ENCODE measurements at places on chromosomes 3 and 15. TPM values are rescaled to one million over a fixed set of nuclear protein-coding genes. Genes with fewer than 3 reads are reported as not detected.

CTDSPL gene
- 30.1 TPM for polyA plus RNA-seq

AQP9 gene
- not detected for polyA plus RNA-seq

SERP1 gene
- 103 TPM for polyA plus RNA-seq

P3H2 gene
- 5.8 TPM for polyA plus RNA-seq

ZMYND10 gene
- 0.33 TPM for polyA plus RNA-seq

CEMIP gene
- polyA plus RNA-seq = 0.02 TPM

GPR171 gene
- polyA plus RNA-seq = not detected

IQCF5 gene
- polyA plus RNA-seq = not detected

ATOSA gene
- polyA plus RNA-seq = 19.4 TPM

SI gene
- polyA plus RNA-seq = not detected

PYGO1 gene
- polyA plus RNA-seq = 1.4 TPM

FRMD5 gene
- polyA plus RNA-seq = 17.9 TPM

GOLGA8G gene
- polyA plus RNA-seq = not detected

TEX9 gene
- polyA plus RNA-seq = 0.33 TPM

PIF1 gene
- polyA plus RNA-seq = 23.0 TPM

ZNF592 gene
- 12.3 TPM for polyA plus RNA-seq

MED12L gene
- 0.03 TPM for polyA plus RNA-seq

PCSK6 gene
- polyA plus RNA-seq = 0.33 TPM

SEC11A gene
- 165 TPM for polyA plus RNA-seq

CHDH gene
- 0.02 TPM for polyA plus RNA-seq

SLC51A gene
- not detected for polyA plus RNA-seq

MLF1 gene
- polyA plus RNA-seq = 3.0 TPM

ROPN1B gene
- polyA plus RNA-seq = not detected

PDCD7 gene
- polyA plus RNA-seq = 12.1 TPM

TM2D3 gene
- polyA plus RNA-seq = 51.5 TPM

MME gene
- 5.6 TPM for polyA plus RNA-seq

PLCH1 gene
- 0.03 TPM for polyA plus RNA-seq

GPR149 gene
- polyA plus RNA-seq = not detected

SPATA12 gene
- 0.13 TPM for polyA plus RNA-seq

TM4SF18 gene
- 150 TPM for polyA plus RNA-seq

LTK gene
- 0.17 TPM for polyA plus RNA-seq

PDZRN3 gene
- not detected for polyA plus RNA-seq

APEH gene
- 74.3 TPM for polyA plus RNA-seq

ADCY5 gene
- polyA plus RNA-seq = 0.08 TPM

RETNLB gene
- polyA plus RNA-seq = not detected

CCR3 gene
- polyA plus RNA-seq = not detected

KNL1 gene
- polyA plus RNA-seq = 4.0 TPM

PP2D1 gene
- polyA plus RNA-seq = not detected

EFCAB12 gene
- 0.15 TPM for polyA plus RNA-seq

AAGAB gene
- polyA plus RNA-seq = 21.2 TPM

ZKSCAN7 gene
- 0.83 TPM for polyA plus RNA-seq

ZPLD1 gene
- not detected for polyA plus RNA-seq

RGMA gene
- polyA plus RNA-seq = 0.06 TPM

ARHGEF26 gene
- polyA plus RNA-seq = 0.57 TPM

EXD1 gene
- polyA plus RNA-seq = not detected

CHRM5 gene
- 0.03 TPM for polyA plus RNA-seq

GALNT15 gene
- polyA plus RNA-seq = 0.87 TPM

GNB5 gene
- polyA plus RNA-seq = 15.6 TPM

OR5K3 gene
- not detected for polyA plus RNA-seq

TAMM41 gene
- polyA plus RNA-seq = 18.7 TPM

BCL2A1 gene
- polyA plus RNA-seq = not detected

SLCO2A1 gene
- 11.9 TPM for polyA plus RNA-seq

CLDN1 gene
- 0.16 TPM for polyA plus RNA-seq

DNAH12 gene
- 0.10 TPM for polyA plus RNA-seq

CLRN1 gene
- polyA plus RNA-seq = not detected

VEPH1 gene
- 36.7 TPM for polyA plus RNA-seq

FBLN2 gene
- polyA plus RNA-seq = 2.3 TPM

IL16 gene
- polyA plus RNA-seq = 0.29 TPM
